ENCODE measurements at places on chromosomes 5 and 9.

GRCh38 chr9:127351182-127352166 is 45.5 kb upstream of the SLC2A8 start:
- no peak for DNase-seq

- no peak for DNase-seq
Observed at GRCh38 chr9:84785792-84786547, 116.4 kb downstream of the NTRK2 start.

DNA sequence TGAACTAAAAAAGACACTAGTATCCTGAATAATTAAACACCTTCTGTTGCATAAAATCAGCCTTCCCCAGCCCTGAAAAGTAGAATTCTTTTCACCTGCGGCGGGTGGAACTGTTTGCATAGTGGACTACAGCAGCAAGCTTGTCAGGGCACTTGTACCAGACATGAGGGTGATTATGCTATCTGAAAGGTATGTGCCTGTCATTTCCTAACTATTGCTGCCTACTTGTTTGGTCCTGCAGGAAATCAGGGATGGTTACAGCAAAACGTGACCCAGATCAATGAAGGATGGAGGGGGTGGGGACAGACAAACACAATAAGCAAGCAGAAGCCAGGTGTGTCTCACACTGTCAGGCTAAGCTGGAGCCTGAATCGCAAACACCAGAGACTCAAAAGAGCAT is 385.6 kb downstream of the MLLT3 start:
- DNase-seq = no peak

DNA sequence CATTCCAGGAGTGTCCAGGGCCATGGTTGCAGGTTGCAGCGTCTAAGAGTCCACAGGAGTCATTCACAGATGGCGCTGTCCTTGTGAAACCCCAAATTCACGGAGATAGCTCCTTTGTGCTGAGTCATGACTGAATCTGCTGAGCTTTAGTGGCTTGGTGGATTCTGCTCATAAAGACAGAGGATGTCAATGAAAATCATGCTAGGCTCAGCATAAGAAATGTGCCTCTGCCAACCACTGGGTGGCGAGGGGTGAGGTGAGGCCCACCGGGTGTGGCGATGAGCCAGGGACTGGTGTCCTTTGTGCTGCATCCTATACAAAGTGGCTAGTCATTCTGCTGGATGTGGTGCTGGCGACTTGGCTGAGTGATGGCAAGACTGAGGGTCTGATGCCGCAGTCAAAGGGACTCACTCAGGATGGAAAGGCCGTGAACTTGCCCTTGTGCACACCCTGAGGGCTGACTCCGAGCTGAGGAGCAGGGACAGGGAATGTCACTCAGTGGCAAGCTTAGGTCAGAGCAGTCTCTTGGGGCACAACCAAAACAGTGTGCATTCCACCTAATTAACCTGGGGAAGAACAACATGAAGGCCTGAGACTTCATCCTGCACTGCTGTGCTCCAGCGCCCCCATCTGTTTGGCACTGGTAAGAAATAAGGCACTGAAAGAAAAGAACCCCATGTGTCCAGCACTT is 71.5 kb downstream of the DAP start:
- DNase-seq = no peak

DNA sequence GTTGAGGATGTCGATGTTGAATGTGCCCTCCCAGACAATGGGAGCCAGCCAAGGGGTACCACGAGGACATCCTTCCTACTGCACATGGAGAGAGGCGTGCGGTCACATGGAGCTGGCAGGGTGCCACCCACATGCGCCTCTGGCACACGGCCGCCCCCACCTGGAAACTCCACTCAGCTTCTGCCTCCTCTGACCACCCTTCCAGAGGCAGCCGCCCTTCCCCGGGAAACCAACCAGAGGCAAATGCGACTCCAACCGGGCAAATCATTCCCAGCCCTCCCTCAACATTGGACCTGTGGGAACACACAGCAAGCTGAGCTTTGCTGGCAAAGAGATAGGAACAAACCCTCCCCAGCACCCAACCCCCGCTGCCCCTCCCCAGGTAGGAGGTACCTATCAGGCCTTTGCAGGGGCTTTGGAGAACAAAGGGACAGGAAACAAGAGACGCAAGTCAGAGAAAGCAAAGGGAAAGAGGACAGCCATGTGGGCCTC is 17.5 kb downstream of the ABO start:
- no peak for DNase-seq

GRCh38 chr5:173624282-173624681 is 7.8 kb upstream of the BOD1 start:
- no peak for DNase-seq

GRCh38 chr5:131156957-131157356 is 8.1 kb downstream of the HINT1 start:
- no peak for DNase-seq

DNA sequence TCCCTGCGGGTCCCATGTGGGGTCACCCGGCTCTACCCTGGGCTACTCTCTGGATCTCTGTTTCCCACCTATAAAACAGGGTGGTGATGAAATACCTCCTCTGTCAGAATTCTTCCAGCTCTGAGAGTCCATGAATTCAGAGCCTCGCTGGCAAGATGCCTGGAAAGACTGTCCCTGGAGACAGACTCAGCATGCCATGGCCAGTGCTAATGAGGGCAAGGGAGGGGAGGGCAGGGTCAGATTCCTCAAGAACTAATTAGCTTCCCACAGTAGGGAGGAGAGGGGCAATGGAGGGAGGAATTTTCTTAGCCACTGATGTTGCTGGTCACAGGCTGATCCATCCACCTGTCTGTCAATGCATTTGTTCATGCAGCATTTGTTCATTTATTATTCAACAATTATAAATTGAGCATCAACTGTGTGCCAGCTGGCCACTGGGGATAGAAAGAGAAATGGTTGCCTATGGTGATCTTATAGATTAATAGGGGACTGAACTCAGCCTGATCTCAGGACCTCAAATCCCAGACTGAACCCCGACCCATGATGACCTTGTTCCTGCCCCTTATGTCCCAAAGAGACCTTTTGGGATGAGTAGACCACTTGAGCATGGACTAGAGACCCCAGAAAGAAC is 4.7 kb downstream of the SYNPO start:
- no peak for DNase-seq

DNA sequence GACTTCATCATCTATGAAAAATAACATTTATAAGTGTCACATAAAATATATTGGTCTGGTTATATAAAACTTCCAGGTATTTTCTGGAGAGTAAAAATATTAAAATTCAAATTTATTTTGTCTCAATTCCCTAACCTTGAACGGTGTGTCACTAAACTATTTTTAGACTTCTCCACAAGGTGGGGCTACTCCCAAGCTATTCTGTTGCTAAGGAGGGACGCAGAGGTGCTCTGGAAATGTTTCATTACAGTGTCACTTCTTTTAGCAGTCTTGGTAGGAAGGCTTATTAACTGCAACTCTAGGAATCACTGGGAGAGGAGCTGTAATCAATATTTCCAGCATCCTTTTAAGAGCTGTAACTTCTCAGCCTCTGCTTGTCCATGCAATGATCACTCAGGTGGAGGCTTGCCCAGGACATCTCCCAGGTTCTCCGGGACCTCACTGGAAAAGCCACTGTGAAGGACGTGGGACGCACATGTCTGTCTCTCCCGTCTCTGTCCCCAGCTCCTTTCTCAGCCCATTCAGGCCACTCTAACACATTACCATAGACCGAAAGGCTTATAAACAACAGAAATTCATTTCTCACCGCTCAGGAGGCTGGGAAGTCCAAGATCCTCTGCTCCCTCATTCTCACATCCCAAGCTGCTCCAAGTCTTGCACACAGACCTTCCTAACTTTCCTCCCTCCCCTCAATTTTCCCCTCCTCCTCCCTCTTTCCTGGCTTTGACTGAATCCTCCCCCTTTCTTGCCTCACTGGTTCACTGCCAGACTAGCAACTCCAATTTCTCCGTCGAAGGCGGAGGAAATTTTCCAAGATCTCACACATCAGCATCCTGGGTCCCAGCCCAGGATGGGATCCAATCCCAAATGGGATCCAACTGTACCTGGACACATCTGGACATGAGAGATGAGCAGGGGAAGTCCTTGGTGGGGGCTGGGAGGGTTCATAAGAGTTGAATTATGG is 32.7 kb upstream of the DNAH5 start:
- DNase-seq = no peak

DNA sequence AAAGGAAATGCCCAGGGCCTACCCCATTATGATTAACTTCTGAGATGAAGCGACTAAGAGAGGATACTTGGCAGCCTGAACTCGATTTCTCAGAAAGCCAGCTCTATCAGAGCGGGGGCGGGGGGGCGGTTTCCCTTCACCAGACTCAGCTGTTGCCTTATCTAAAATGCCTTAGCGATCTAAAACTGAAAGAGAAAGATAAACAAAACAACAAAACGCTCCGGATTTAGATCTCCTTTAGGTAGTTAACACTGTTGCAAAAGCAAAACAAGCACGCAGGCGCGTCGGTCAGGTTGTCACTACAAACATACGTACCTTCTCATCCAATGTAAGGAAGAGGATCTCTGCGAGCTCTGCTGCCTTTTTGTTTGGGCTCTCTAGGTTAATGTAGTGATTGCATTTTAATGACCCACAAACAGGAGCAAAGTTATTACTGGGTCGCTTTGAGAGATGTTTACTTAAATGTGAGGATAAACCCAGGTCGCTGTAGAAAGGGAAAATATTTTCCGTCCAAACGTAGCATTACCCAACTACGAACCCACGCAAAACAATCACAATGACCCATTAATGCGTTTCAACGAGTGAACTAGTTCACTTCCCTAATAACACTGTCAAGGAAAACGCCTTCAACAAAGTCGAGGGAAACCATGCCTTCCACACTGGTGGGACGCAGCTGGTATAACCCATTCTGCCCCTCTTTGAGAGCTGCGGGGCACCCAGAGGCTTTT is 982 bp downstream of the EPB41L4A start:
- DNase-seq = no peak

DNA sequence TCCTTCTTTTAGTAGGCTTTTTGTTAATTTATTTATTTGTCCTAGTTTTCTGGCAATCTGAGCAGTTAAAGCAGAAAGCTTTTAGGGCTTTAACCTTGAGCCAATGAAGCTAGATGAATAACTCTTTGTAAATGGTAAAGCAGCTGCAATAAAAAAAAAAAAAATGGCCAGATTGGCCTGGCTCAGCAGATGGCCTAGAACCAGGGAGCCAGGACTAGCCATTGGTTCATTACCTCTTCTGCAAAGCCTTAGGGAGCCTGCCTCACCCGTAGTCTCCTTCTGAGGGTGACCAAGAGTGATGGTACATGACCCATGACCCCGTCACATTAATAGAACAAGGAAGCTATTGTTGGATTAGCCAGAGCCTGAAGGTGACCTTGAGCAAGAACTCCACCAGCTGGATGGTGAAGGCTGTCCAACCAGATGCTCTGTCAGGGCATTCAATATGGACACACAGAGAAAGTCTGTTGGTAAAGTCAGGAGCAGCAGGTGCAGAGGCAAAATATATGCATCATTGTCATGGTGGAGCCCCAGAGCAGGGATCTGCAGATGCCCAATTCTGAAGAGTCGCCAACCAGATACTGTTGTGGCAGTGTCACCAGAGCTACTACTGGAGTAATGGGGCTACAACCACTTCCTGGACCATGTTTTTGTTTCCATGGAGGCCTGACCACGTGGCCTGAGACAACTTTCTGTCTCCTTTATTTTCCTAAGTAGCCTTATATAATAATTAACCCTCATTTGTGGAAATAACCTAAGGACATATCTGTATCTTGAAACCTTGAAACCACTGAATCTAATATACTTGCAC is 100.7 kb downstream of the MTX3 start:
- DNase-seq = no peak

- no peak for DNase-seq
Observed at GRCh38 chr9:136651860-136652259, 10.9 kb upstream of the EGFL7 start.

DNA sequence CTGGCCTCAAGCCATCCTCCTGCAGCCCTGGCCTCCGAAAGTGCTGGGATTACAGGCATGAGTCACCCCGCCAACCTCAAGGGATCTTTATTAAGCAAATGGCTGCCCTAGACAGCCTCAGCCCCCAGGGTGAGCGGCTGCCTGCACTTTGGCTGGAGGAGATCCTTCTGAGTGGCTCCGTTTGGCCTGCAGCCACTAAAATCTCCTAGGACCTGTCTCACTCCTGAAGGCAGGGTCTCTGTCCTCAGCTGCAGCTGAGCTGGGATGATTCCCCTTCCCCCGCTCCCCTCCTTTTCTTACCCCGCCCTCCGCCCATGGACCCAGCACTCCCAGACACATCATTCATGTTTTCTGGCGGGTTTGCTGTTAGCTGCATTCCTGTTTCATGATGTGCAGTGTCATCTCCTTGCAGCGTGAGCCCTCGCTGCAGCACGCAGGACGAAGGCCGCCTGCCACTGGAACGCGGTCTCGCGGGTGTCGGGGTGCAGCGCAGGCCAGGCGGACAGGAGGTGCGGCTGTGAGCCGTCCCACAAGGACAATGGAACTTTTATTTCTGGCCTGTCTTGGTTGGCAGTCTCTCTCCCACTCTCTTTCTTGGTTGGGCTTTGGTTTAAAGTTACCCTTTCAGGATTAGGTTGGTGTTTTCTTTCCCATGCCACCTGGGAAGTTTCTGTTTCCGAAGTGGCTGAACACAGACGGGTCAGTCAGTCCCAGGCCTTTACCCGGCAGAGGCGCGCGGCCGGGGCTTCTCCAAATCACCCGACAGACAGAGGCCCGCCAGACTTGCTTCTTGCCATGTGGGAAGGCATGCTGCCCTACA is 137.1 kb downstream of the FOXD1 start:
- no peak for DNase-seq

GRCh38 chr5:139984816-139985215 is 58.3 kb downstream of the NRG2 start:
- DNase-seq = no peak

DNA sequence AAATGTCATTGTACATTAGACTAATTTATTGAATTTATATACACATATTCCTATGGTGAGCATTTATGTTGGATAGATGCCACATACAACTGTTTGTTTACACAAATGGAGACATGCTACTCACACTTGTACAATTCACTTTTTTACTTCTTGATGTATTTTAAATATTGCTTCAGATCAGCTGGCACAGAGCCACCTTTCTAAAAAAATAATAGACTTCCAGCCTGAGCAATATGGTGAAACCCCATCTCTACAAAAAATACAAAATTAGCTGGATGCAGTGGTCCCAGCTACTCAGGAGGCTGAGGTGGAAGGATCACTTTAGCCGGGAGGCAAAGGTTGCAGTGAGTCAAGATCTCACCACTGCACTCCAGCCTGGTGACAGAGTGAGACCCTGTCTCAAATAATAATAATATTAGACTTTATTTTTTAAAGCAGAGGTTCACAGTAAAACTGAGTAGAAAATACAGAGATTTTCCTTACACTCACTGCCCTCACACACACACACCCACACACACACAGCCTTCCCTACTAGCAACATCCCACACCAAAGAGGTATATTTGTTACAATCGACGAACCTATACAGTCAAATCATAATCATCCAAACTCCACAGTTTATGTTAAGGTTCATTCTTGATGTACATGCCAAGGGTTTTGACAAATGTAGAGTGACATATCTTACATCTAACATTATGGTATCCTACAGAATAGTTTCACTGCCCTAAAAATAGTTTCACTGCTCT is 16.5 kb upstream of the ADRB2 start:
- no peak for DNase-seq

- no peak for DNase-seq
Observed at GRCh38 chr9:21047281-21047691, 15.8 kb upstream of the HACD4 start.

- DNase-seq = peak; percentile 84
Observed at GRCh38 chr5:150412319-150413175, at the start of gene CD74. TSS of gene CD74 (minus strand) at chr5:150412910. CDS start at chr5:150412749, 161 bp downstream.

GRCh38 chr9:127694890-127695720 is 11.7 kb upstream of the CFAP157 start:
- DNase-seq = no peak

- DNase-seq = no peak
Observed at GRCh38 chr5:41281215-41281810, 68.0 kb upstream of the C6 start.

GRCh38 chr9:129111528-129112151 is 425 bp downstream of the PTPA start:
- no peak for DNase-seq
